ENCODE measurements at places on chromosomes 5 and 9.
A peak's percentile ranks its signal among the peaks of the same experiment; 100 is the strongest.

DNA sequence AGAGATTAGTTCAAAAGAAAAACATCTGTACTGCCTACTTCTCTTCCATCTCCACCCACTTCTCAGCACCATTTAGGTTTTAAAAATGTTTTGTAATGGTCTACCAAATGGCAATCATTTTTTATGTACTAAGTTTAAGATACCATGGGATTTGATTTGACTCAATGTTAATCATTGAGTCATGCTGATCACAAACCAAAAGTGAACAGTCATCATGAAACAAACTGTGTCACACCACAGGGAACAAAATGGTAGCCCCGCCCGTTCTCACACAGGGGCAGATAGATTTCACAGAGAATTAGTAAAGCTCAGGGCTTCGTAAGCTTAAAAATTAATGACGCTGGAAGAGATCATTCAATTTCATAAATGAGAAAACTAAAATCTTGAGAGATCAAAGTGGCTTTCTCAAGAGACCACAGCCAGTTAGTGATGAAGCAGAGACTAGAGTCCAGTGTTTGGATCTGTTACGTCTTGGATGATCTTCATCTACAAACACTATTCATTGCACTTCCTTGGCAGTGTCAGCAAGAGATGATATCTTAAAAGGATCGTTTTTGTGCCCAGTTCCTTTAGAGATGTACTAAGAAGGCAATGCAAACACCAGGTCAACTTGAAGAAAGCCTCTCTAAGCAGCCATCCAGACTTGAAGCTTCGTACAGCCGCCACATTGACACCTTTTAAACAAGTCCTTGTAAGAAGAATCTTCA is 33.9 kb upstream of the TRIO start:
- DNase-seq = peak; percentile 17
- H3K27ac ChIP-seq = no peak overlapping the region
- no peaks in the 10 kb centered on the region for H3K36me3 ChIP-seq
- peak overlapping the region; percentile 63 for H3K4me3 ChIP-seq
- H3K4me1 ChIP-seq = no peaks in the 10 kb centered on the region
- no peaks in the 10 kb centered on the region for H3K27me3 ChIP-seq

DNA sequence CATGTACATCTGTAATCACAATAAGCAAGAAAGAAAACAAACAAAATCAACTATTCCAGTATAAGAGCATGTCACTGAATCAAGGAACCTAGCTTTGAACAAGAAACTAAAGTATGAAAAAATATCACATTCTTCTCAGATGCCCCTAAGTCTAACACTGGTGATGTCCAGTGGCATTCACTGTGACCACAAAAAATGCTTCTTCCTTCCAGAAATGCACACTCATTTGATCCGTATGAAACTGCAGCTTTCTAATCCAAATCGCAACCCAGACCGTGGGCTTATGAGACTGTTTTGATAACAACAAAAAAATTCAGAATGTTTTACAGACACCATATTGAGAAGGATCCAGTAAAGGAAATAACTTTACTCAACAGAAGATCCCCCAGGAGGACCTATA is 320.1 kb upstream of the TARS1 start:
- H3K4me1 ChIP-seq = no peaks in the 10 kb centered on the region
- H3K36me3 ChIP-seq = no peaks in the 10 kb centered on the region
- no peak overlapping the region for H3K27ac ChIP-seq
- no peaks in the 10 kb centered on the region for H3K27me3 ChIP-seq
- no peak for DNase-seq
- H3K4me3 ChIP-seq = no peak overlapping the region

- no peaks in the 10 kb centered on the region for H3K36me3 ChIP-seq
- no peaks in the 10 kb centered on the region for H3K4me1 ChIP-seq
- DNase-seq = no peak
- H3K27ac ChIP-seq = no peak overlapping the region
- H3K27me3 ChIP-seq = no peaks in the 10 kb centered on the region
Measured at GRCh38 chr9:12853051-12853450, 78.2 kb downstream of the LURAP1L start.

GRCh38 chr5:61200582-61201155 is 38.4 kb upstream of the SMIM15 start:
- no peak overlapping the region for H3K27ac ChIP-seq
- no peak overlapping the region for H3K4me3 ChIP-seq
- no peaks in the 10 kb centered on the region for H3K36me3 ChIP-seq
- DNase-seq = no peak

DNA sequence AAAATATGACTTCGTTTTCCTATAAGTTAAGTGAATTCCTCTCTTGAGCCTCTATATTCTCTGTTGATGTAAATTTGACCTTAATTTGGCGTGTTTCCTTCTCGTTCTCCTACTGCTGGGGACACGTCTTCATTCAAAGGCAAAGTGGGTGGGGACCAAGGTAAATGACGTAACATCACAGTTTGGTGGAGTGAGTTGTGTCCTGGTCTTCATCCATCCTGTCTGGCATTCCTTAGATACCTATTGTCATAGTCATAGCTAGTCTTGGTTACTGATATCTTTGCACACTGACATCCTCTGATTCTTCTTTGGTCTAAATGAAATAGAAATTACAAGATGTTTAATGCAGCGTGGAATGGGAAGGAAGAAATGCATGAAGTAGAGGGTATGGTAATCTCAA is 108.5 kb downstream of the NNT start:
- no peak overlapping the region for H3K27ac ChIP-seq
- H3K4me3 ChIP-seq = no peak overlapping the region
- no peaks in the 10 kb centered on the region for H3K4me1 ChIP-seq
- H3K36me3 ChIP-seq = no peaks in the 10 kb centered on the region
- DNase-seq = no peak

DNA sequence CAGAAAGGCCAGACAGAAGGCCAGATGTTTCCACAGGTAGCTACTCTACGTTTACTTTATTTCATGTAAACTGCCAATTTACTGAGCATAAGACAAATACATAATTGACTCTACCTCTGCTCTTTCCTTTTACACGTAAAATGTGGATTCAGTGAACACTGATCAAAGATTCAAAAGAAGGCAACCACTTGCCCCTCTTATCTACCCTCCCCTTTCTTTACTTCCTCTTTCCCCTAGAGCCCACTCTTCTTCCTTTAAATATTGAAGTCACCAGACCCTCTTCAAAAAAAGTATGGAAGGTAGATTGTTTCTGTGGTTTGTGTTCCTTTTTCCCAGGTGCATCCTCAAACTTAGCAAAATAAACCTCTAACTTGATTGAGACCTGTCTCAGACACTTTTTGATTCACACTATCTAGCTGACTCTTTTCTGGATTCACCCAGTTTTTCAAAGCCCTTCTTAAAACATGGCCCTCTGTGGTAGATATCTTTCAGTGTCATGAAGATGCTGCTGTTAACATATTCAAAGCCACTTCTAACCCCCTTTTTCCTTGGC is 6.7 kb downstream of the FAM114A2 start:
- H3K4me1 ChIP-seq = no peaks in the 10 kb centered on the region
- H3K27me3 ChIP-seq = no peaks in the 10 kb centered on the region

GRCh38 chr5:65070026-65070425 is 301.3 kb downstream of the CWC27 start:
- H3K36me3 ChIP-seq = no peaks in the 10 kb centered on the region
- DNase-seq = no peak
- no peak overlapping the region for H3K4me3 ChIP-seq
- peaks cover 15% of the 10 kb centered on the region for H3K4me1 ChIP-seq
- no peak overlapping the region for H3K27ac ChIP-seq
- no peaks in the 10 kb centered on the region for H3K27me3 ChIP-seq

GRCh38 chr5:3842591-3842990 is 247.0 kb downstream of the IRX1 start:
- no peak overlapping the region for H3K27ac ChIP-seq
- no peaks in the 10 kb centered on the region for H3K36me3 ChIP-seq
- H3K4me3 ChIP-seq = no peak overlapping the region
- no peak for DNase-seq
- H3K4me1 ChIP-seq = no peaks in the 10 kb centered on the region

GRCh38 chr9:129412814-129413536 is 207.9 kb downstream of the C9orf50 start:
- no peaks in the 10 kb centered on the region for H3K27me3 ChIP-seq
- no peaks in the 10 kb centered on the region for H3K36me3 ChIP-seq
- peak overlapping the region; percentile 72 for H3K4me3 ChIP-seq
- H3K4me1 ChIP-seq = peaks cover 42% of the 10 kb centered on the region
- H3K27ac ChIP-seq = peak overlapping the region; percentile 100
- peak; percentile 67 for DNase-seq

DNA sequence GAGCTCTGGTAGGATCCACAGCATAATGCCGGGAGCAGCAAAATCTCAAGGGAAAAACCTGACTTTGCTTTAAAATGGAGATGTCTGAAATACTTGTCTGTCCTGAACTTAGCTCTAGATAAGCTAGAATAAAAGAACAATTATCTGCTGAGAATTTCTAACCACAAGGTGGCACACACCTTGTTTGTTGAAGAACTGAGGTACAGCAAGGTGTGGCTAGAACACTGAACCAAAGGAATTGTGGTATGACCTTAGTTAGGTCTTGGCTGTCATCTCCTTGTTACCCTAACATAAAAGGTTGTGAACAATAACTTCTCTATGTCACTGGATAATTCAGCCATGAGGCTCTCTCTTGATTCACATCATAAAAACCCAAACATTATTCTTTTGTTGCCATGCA is 72.3 kb upstream of the ANXA1 start:
- no peak for DNase-seq
- H3K4me1 ChIP-seq = peaks cover 12% of the 10 kb centered on the region
- no peak overlapping the region for H3K27ac ChIP-seq

DNA sequence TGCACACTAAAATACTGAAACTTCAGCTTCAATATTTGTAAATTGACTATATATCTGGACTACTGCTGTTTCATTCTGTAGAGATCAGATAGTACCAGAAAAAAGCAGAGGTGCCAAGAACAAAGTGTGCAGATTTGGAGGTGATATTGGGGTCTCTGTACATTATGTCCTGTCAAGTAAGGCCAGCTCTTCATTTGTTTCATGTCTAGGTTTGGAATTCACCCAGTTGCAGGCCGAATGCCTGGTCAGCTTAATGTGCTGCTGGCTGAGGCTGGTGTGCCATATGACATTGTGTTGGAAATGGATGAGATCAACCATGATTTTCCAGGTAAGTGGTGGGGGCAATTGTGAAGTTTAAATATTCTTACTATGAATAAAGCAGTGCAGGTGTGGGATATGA is 96.9 kb downstream of the NNT start:
- H3K27me3 ChIP-seq = no peaks in the 10 kb centered on the region
- no peak overlapping the region for H3K4me3 ChIP-seq
- DNase-seq = no peak
- H3K36me3 ChIP-seq = peaks cover 4% of the 10 kb centered on the region

- H3K27ac ChIP-seq = no peak overlapping the region
- no peak for DNase-seq
- H3K36me3 ChIP-seq = peaks cover 27% of the 10 kb centered on the region
- no peaks in the 10 kb centered on the region for H3K27me3 ChIP-seq
- no peak overlapping the region for H3K4me3 ChIP-seq
Measured at GRCh38 chr9:37528652-37529471, 43.1 kb downstream of the POLR1E start.

GRCh38 chr9:4666042-4666699 is at the start of gene SPATA6L:
Gene SPATA6L, minus strand, starts transcription at chr9:4666480. Its CDS starts 230 bp downstream, at chr9:4666250.
- H3K36me3 ChIP-seq = no peaks in the 10 kb centered on the region
- H3K4me1 ChIP-seq = peaks cover 13% of the 10 kb centered on the region
- no peaks in the 10 kb centered on the region for H3K27me3 ChIP-seq
- no peak within 1 kb of the TSS for H3K27ac ChIP-seq
- H3K4me3 ChIP-seq = peak within 1 kb of the TSS; percentile 68

DNA sequence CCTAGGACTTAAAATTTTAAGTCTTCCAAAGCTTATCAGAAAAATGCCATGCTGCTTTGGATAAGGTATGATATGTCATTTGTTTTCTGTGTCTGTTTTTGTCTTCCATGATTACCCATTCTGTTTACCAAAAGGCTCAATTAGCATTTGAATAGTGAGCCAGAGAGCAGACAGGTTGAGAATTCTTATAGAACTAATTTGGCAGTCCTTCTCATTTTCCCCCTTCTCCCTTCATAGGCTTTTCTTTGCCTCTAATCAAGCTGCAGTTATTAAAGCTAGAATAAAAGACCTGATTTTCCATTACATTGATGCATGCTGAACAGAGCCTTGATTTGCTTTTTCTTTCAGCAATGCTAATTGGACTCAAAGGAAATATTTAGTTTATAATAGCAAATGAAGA is 993.0 kb downstream of the MAT2B start:
- no peaks in the 10 kb centered on the region for H3K36me3 ChIP-seq
- DNase-seq = no peak
- H3K27me3 ChIP-seq = no peaks in the 10 kb centered on the region

GRCh38 chr9:90834828-90835595 is 33.4 kb downstream of the SYK start:
- no peak overlapping the region for H3K4me3 ChIP-seq
- no peak for DNase-seq
- H3K36me3 ChIP-seq = no peaks in the 10 kb centered on the region
- H3K27ac ChIP-seq = no peak overlapping the region
- no peaks in the 10 kb centered on the region for H3K27me3 ChIP-seq
- H3K4me1 ChIP-seq = no peaks in the 10 kb centered on the region

DNA sequence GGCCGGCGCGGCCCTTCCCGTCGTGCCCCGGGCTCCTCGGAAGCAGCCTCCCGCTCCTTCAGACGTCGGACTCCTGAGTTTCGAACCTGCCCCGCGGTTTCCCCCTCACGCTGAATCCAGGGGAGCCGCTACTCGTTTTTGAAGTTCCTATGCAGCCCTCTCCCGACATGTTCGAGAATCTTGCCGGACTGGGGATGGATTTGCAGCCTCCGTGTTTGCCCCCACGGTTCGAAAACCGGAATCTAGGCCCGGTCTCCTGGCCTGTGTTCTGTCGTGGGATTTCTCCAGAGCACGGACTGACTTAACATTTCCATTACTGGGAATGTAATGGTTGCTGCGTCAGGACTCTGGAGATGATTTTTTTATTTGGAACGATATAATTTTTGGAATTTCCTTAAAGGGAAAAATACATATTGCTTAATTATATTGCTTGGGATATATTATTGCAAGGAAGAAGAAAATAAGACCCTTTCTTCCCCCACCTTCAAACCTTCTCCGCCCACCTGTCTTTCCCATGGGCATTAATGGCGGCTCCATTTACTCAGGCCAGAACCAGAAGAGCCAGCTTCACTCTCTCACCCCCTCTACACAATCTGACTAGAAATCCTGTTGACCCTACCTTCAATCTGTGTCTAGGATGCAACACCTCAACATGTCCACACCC is 8.5 kb upstream of the MGAT1 start:
- peak overlapping the region; percentile 91 for H3K27ac ChIP-seq
- no peaks in the 10 kb centered on the region for H3K36me3 ChIP-seq
- H3K4me1 ChIP-seq = peaks cover 35% of the 10 kb centered on the region

GRCh38 chr9:76092572-76092971 is 202.1 kb downstream of the PCSK5 start:
- H3K4me1 ChIP-seq = no peaks in the 10 kb centered on the region
- H3K4me3 ChIP-seq = no peak overlapping the region
- no peak for DNase-seq
- H3K36me3 ChIP-seq = peaks cover 11% of the 10 kb centered on the region

DNA sequence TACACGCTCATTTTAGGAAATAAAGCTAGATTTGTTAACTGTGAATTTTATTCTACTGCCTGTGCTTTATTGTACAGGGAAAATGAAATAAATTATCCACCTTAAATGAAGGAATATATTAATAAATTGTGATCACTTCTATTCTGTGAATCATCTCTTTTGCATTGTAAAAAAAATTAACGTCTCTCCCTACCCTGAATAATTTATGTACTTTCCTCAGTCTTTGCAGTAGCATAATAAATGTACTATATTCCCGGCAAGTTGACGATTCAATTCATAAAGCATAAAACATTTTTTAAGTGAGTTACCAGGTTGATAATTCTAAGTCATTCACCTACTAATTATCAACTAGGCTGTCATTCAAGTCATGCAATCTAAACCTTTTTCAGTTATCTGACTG is 1425.3 kb upstream of the CDH9 start:
- no peaks in the 10 kb centered on the region for H3K36me3 ChIP-seq
- DNase-seq = no peak
- H3K4me3 ChIP-seq = no peak overlapping the region
- H3K27me3 ChIP-seq = no peaks in the 10 kb centered on the region
- H3K27ac ChIP-seq = no peak overlapping the region
